SW 1271 (cell line): ENCODE measurements at places on chromosomes 6 and 20.

DNA sequence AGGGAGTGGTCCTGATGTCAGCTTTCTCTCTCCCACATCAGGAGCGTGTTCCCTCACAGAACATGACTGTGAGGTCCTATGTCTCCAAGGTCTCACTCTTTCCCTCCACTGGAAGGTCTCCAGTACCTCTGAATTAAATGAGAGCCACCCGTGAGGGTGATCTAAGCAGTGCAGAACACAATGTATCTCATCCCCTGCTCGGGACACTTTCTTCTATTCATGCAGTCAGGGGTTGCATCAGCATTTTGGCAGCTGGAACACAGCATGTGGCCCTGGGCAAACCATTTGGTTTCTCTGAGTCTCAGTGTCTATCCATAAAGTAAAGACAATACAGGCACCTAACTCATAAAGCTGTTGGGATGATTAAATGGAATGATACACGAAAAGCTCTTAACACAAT lies 34.2 kb downstream of the MAFB start:
- no peak for DNase-seq

DNA sequence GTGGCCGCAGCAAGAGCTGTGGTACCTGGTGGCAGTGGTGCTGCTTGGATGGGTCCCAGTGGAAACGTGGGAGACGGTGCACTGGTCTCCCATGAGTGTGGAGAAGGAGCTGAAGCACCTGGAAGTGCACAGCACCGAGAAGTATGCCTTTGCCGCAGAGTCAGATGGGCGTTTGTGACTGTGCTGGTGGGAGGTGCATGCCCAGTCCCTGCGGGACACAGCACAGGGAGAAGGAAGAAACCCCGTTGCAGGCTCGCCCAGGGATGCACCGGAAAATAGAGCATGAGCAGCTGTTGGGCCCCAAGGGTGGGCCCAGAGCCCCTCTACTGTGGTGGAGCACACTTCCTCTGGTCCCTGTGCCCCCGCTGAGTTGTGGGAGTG lies 19.3 kb upstream of the RGS17 start:
- no peak for DNase-seq

GRCh38 chr20:3115190-3116107 lies 30.9 kb upstream of the AVP start:
- peak; percentile 18 for DNase-seq

DNA sequence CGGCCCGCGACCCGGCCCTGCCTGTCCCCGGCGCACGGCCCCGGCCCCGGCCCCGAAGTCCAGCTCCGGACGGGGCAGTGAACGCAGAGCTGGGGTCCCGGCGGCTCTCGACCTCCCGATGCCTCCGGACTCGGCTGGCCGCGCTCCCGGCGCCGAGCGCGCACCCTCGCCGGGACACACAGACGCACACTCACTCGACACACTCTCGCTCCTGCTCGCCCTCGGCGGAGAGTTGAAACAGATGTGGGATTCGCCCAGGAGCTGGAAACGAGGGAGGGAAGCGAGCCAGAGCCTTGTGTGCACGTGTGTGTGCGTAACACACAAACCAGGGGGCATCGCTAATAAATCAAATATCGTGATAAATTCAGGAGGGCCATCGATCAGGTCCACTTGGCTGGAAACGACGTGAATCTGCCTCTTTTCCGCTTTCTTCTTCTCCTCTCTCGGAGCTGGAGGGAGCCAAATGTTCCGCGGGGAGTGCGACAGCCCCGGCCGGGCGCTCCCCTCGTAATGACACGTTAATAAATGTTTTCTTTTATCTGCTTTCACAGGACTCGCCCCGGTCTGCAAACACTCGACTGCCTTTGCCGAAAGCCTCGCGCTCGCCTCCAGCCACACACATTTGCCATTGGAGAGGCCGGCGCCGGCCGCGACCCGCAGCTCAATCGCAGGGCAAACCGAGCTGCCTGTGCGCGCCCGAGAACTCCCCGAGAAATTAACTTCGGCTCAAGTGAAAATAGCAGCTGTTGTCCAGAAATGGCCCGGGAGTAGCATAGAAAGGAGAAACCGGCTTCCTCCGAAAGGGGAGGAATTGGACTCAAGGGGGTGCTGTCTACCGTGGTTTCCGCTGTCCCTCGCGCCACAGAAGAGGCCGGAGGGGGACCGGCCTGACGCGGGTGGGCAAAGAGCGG lies 828 bp upstream of the SULF2 start:
- DNase-seq: no peak

DNA sequence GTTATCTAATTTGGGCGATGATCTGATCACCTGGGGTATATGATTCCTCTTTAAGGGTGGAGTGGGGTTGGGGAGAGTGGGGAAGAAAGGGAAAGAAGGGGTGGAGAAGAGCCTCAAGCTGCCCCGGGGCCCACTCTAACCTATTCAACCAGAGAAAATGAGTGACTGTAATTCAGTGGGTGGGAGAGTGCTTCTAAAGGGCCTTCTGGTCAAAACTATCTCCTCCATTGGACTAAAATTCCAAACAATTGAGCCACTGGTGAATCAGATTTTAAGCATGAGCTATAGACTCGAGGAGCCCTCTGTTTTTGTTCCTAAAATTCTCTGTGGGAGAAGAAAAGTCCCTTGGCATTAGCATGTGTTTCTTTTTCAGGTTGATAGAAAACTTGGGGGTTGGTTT lies 296.8 kb downstream of the CLIC5 start:
- no peak for DNase-seq

DNA sequence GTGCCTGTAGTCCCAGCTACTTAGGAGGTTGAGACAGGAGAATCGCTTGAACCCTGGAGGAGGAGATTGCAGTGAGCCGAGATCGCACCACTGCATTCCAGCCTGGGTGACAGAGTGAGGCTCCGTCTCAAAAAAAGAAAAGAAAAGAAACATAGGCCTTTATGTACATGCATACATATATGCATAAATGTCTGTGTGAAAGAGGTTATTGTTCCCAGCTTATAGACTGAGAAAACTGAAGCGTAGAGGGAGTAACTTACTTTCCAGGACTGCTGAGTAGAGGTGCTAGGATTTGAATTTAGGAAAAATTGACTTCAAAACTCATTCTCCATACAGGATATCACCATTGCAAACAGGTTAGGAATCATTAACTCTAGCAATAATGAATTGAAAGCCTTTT lies 32.0 kb downstream of the CTNNBL1 start:
- DNase-seq: no peak

DNA sequence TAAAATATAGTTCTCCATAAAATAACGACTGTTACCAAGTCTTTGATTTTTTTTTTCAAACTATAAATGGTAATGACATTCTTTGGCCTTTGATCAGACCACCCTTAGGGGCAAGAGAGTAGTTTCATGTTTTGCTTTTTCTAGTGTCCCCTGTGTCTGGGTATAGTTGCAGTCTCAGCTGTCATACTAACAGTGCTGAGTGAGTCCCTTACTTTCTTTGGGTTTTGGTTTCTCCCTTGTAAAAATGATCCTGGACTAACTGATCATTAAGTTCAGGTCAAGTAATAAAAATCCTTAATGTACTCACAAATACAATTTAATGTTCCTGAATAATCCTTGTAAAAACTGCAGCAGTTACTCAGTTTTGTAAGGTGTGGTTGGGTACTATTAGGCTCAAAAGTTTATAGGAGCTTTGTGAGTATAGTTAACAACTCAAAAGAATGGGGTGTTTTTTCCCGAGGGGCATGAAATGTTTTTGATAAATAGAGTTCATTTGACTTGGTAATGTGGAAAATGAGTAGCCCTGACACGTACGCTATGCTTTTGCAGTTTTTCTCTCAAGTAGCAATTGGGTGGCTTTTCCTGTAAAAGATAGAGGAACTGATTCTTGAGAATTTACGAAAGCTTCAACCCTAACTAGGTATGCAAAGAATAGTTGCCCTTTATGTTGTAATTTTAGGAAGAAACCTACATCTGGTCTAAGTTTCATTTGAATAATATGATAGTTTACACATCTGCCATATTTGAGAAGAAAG lies 6.2 kb downstream of the PTPN1 start:
- no peak for DNase-seq

- no peak for DNase-seq
Observed at GRCh38 chr6:135537741-135538301, 40.3 kb upstream of the AHI1 start.

DNA sequence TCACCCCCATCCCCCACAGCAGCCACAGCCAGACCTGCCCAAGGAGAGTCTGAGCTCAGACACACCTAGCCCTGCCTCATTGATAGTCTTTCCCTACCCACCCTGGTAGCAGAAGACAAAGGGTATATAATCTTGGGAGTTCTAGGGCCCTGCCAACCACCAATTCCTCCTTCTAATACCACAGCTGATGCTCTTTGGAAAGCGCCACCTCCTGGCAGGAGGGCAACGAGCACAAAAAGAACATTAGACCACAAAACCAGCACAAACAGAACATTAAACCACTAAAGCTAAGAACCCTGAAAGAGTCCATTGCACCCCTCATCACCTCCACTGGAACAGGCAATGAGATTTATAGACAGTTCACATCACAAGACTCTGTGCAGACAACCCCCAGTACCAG lies 195.8 kb upstream of the FUT9 start:
- no peak for DNase-seq

- no peak for DNase-seq
Observed at GRCh38 chr6:3421791-3422434, 34.9 kb downstream of the SLC22A23 start.
